ENCODE measurements at places on chromosomes 2 and 18.

DNA sequence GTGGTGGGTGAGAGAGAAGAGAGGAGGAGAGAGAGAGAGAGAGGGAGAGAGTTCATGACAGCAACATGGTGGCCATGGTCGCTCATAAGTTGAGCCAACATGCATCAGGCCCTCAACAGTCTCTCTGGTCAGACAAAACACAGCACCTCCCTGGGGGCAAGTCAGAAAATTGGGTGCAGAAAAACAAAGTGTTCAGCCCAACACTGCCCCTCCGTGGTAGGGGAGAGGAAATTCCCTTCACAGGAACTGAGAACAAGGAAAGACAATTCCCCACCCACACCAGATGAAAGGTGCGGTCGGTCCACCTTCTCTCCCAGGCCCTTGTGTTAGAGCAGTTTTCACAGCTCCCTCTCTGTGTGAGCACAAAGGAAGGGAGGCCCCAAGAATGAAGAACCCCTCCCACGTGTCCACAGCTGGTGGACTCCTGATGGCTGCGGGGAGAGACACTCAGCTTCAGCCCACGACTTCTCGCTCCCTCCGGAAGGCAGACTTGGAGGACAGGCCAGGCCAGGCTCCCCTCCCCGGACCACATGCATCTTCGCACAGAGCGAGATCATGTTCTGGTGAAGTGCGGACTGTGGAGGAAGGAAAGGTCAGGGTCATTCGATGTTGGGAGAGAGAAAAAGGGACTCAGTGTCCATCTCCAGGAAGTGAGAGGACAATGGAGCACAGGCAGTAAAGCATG is 181.7 kb downstream of the ANAPC1 start:
- DNase-seq: peak; percentile 75

DNA sequence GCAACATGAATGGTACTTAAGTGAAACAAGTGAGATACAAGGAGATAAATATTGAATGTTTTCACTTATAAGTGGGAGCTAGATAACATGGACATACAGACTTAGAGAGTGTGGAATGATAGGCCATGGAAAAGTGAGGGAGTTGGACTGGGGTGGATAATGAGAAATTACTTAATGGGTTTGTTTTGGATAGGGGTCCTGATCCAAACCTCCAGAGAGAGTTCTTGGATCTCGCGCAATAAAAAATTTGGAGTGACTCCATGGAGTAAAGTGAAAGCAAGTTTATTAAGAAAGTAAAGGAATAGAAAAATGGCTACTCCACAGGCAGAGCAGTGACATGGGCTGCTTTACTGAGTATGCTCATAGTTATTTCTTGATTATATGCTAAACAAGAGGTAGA is 508.9 kb downstream of the CNTNAP5 start:
- no peak for DNase-seq

DNA sequence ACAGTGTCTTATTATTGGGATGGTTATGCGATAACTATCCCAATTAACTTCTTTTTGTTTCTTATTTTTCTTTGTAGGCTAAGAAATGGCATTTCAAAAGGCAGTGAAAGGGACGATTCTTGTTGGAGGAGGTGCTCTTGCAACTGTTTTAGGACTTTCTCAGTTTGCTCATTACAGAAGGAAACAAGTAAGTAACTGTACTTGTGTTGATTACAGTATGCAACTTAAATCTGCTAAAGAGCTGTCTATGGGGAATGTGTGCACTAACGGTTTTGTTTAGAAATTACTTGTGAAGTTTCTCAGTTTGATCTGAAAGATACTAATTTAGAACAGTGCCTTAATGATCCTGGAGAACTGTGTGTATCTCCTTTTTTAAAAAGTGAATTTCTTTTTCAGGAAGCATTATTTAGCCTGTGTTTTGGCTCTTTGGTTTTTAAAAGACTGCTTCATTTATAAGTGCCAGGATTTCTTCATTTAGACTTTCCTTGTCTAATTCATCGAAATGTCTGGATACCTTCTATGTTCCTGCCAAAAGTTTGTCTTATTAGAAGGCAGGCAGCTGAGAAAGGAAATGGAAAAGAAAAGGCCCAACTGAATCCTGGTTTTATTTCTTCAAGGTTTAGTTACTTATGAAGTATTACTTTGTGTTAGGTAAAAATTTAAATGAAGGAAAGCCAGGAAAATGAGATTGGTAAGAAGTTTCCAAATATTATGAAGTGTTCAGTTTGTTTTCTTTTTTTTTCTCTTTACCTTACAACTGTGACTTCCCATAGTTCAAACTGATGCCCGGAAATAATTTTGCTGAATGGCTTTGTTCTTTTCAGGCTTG is 40.1 kb downstream of the GPD2 start:
- DNase-seq: no peak

- DNase-seq: peak; percentile 95
Measured at GRCh38 chr2:27771548-27772335, at the start of gene MRPL33. MRPL33 (plus strand) TSS chr2:27771719; CDS start chr2:27771778, 59 bp downstream.

DNA sequence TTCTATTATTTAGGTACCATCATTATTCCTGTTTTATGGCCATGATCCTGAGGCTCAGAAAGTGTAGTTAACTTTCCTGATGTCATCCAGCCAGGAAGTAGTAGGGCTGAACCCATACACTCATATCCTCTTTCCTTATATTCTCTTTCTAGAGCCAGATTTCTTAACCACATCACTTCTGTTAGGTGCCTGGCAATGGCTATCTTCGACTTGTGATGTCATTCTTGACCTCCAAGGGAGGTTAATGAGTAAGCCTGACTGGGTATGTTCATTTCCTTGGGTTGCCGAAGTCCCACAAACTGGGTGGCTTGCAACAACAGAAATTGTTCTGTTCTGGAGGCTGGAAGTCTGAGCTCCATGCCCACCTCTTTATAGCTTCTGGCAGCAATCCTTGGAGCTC is 43.4 kb downstream of the ITGB6 start:
- DNase-seq: no peak

DNA sequence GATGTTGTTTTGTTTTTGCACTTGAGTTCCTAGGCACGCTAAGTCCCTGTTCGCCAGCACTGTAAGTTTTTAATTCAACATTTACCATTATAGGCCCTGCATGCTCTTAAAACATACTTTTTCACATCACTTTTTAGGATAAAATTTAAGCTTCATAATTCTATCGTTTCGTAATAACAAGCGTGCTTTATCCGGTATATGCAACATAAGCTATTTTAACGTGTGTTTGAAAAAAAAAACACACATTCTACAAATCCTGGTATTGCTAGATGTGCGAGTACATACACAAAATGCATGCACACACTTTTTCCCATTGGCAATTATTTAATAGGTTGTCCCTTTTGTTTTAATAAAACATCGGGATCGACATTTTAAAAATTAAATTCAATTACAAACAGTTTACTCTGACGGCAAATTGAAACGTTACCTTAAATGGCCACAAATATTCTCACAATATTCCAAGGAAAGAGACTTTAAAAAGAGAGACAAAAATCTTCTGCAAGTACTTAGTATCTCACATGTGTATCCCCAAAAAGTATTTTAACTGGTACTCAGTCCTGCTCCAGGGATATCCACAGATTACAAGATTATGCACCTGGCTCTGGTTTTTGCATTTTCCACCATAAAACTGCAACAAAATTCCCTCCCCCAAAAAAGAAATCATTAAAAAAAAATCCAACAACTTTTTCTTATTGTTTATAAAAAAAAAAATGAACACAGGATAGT is 1.0 kb upstream of the TCF4 start:
- DNase-seq: peak; percentile 51

- peak; percentile 27 for DNase-seq
Measured at GRCh38 chr2:148552675-148553331, 91.7 kb upstream of the EPC2 start.

- DNase-seq: no peak
Measured at GRCh38 chr2:36564377-36564930, 33.5 kb downstream of the FEZ2 start.

DNA sequence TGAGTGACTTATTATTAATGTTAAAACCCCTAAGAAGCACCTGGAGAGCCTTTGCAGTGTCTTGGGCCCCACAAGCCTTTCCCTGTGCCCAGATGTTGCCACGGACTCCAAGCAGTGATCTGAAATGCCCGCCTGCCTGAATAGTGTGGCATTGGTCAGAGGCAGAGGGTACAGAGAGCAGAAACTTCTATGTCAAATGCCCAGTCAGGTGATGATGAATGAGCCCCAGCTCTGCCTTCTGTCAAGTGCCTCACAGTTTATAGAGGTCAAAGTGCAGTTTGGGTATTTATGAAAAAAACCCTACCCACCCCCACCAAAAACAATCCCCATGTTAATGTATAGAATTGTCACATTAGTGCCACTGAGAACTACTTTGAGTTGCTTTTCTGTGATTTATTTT is 170.0 kb upstream of the SIX3 start:
- peak; percentile 23 for DNase-seq

DNA sequence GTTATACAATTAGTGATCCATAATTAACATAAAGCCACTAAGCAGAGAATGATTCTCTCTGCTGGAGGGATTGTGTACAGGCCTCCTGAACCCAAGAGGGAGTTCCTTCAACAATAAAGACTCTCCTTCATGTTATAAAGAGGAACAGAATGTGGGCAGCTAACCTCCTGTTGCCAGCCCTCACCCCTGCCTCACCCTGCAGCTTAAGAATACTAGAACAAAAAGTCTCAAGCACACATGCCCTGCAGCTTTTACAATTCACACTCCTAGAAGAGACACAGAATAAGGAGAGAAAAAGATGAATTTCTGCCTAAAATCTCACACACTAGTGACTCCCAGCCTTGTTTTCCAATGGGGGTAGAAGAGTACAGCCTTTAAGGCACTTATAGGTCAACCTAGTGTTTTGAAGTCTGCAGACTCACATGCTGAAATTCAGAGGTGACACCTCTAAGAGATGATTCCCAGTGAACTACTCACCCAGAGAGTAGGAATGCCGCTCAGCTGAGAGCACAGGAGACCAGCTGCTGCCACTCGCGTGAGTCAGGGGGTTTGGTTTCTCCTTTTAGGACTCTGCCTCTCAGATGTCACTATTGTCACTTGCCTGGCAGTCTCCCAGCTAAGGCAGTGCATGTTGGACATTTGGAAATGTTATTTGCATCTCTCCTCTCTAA is 32.5 kb upstream of the IL1RL1 start:
- no peak for DNase-seq

- DNase-seq: no peak
Measured at GRCh38 chr18:25349926-25350487, 2.0 kb downstream of the ZNF521 start.

- DNase-seq: peak; percentile 50
Measured at GRCh38 chr18:2223849-2224248, 347.5 kb downstream of the METTL4 start.

DNA sequence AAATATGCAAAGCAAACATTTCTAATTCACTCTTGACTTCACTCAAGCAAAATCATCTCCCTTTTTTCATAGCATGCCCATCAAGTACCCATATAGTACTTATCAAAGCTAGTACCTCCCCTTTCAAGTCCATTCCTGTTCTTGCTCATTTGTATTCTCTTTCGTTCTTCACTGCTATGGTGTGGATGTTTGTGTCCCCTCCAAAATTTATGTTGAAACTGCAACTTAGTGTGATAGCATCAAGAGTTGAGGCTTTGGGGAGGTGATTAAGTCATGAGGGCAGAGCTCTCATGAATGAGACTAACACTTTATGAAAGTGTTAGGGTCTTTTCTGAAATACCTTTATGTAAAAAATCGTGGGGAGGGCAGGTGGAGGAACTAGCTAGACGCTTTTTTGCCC is 52.9 kb downstream of the RNU4ATAC start:
- no peak for DNase-seq

DNA sequence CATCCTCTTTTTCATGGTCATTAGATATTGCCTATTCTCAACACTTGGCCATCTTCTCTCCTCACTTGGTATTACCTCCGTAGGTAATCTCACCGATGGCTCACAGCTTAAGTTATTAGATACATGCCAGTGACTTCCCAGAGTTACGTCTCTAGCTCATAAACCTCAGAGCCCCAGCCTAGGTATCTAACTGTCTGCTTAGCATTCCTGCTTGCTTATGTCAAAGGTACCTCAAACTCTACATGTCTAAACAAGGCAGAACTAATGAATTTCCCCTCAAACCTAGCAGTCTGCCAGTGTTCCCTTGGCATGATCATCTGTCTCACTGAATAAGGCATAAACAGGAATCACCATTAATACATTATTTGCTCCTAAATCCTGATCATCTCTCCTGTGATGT is 27.7 kb upstream of the ZNF638 start:
- no peak for DNase-seq

DNA sequence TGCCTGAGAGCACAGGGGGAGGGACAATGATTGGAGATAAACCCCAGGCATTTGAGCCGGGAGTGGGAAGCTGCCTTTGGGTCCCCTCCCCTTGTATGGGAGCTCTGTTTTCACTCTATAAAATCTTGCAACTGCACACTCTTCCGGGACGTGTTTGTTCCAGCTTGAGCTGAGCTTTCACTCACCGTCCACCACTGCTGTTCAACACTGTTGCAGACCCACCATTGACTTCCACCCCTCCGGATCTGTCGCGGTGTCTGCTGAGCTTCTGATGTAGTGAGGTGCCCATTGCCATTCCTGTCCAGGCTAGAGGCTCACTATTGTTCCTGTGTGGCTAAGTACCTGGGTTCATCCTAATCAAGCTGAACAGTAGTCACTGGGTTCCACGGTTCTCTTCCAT is 231.6 kb upstream of the CWC22 start:
- DNase-seq: no peak

GRCh38 chr2:64928813-64929212 is 60.4 kb upstream of the SLC1A4 start:
- DNase-seq: no peak

DNA sequence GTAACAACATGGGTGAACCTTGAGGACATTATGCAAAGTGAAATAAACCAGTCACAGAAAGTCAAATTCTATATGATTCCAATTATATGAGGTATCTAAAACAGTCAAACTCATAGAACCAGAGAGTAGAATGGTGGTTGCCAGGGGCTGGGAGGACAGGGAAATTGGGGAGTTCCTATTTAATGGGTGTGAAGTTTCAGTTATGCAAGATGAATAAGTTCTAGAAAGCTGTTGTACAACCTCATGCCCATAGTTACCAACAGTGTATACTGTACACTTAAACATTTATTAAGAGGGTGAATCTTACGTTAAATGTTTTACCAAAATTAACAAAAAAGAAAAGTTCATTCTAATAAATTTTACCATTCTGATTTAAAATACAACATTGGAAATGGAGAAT is 92.7 kb upstream of the WDSUB1 start:
- no peak for DNase-seq

- DNase-seq: no peak
Measured at GRCh38 chr18:10949655-10950054, 199.7 kb downstream of the PIEZO2 start.

- peak; percentile 16 for DNase-seq
Measured at GRCh38 chr2:207164006-207164831, 1.5 kb downstream of the KLF7 start.

- no peak for DNase-seq
Measured at GRCh38 chr2:234448506-234449184, 48.2 kb downstream of the ARL4C start.

DNA sequence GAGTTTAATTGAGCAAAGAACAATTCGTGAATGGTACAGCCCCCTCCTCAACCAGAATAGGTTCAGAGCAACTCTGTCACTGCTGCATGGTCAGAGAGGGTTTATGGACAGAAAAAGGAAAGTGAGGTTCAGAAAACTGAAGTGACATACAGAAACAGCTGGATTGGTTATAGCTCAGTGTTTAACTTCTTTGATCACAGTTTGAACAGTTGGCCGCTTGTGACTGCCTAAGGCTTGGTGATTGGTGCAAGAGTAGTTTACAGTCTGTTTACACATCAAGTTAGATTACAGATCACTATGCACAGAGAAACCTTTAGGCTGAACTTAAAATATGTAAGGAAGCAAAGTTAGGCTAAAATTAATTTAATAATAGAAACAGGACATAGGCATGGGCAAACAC is 459.2 kb downstream of the KCNJ3 start:
- DNase-seq: no peak

- no peak for DNase-seq
Measured at GRCh38 chr2:209761566-209761965, 10.1 kb upstream of the UNC80 start.

Measured in NCI-H146 (cell line).